AG04449 (cell line): ENCODE measurements at places on chromosomes 16 and 17.

DNA sequence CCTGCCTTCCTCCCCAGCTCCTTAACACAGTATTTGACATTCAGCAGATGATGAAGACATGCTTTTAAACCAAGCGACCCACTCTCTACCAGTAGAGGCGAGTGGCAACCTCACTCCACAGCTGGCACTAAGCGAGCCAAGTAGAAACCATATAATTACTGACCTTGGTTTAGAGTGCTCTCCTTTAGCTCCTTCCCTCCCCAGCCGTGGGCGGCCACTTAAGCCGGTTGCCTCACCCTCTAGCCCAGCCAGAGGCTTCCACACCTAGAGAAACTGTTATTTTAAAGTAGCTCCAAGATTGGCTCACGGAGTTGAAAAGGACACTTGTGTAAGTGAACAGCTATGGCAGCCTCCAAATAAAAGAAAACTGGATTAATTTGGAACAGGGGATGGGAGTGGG, 109.1 kb upstream of the CRHR1 start:
- DNase-seq: no peak

GRCh38 chr17:37041932-37042331, 93.2 kb downstream of the AATF start:
- no peak for DNase-seq

DNA sequence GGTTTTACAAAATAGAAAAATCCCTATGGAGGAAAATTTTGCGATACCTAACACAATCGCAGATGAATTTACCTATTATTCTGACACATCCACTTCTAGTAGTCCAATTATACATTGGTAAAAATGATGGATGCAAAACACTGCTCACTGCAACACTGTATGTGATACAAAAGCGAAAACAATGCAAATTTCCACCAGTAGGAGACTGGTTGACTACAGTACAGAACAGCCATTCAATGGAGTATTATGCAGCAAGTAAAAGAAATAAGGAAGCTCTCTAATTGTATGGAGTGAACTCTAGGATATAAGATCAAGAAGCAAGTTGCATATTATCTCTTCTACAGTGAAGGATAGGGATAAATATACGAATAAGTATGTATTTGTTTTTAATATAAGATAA, 48.5 kb downstream of the SETD6 start:
- no peak for DNase-seq

GRCh38 chr16:28130099-28131088, 66.9 kb upstream of the GSG1L start:
- no peak for DNase-seq

DNA sequence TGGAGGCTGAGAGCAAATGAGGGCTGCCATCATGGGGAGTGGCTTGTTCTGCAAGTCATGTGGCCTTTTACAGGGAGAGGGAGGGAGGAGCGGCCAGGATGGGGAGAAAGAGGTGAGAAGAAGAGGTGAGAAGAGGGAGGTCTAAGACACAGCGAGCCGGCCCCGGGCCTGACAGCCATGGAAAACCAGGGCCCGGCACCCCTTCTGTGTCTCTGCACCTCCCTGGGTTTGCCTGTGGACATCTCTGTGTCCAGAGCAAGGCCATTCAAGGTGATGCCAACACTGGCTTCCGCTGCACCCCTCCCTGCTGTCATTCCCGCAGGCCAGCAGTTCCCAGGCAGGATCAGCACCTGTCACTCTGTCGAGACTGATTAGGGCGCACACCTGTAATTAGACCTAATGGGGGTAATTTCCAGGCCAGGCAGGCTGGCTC, 75.6 kb downstream of the MGAT5B start:
- DNase-seq: no peak

DNA sequence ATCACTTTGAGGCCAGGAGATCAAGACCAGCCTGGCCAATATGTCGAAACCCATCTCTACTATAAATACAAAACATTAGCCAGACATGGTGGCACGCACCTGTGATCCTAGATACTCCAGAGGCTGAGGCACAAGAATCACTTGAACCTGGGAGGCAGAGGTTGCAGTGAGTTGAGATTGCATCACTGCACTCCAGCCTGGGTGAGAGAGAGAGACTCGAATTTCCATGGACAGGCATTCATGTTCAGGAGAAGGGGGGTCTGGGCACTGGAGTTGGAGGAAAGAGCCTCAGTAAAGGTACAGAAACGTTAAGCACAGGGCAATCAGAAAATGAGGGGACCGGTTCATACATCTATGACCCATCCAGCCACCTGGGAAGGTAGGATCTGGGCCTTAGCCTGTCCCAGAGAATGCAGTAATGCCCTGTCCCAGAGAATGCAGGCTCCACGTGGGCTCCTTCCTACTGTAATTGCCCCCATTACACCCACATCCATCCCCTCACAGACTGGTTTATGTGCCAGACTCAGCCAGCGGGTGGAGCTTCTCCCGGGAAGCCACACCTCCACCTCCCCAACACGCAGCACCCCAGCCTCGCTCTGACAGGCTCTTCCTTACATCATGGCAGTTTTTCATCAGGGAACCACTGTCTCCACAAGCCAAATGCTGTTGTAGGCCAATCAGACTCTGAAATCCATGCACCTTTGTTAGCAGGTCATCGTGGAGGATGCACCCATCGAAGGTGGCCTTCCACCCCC, 21.6 kb upstream of the ARL4D start:
- no peak for DNase-seq

- DNase-seq: no peak
Measured at GRCh38 chr16:19960183-19960582, 75.5 kb upstream of the GPRC5B start.

DNA sequence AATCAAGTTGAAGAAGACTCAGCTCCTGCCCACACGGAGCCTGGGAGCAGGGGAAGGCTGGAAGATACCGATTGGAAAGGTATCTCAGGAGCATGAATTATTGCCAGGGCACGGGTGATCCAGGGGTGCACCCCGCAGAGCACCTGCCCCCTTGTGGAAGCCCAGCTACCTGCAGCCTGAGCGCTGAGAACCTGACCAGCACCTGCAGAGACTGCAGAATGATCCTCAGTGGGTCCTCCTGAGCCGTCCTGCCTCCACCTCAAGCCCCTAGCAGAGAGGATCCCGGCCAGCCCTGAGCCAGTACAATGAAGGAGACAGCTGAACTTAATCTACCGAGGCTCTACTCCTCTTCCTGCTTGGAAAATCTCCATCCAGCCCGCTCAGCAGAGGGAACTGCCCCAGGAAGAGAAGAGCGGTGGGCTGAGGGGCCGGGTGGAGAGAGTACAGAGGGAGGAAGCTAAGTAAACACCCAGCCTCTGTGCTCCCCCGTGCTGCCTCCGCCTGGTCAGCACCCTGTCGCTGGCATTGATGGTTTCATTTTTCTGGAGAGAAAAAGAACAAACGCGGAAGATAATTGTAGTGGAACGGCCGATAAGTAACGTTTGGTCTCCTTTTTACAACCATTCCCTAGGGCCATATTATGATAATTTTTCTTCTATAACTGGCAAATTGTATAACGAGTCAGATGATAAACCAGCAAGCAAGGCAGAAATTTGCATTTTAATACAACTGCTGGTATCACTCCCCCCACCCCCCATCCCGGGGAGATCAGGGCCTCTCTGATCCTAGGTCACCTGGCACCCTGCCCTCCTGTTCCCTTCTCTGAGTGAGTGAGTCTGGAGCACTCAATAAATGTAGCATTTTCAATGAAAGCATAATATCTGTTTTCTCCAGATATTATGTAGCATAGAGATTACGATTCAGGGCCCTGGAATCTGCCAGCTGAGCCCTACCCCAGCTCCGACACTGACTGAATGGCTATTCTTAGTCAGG, 204.5 kb upstream of the RPL38 start:
- DNase-seq: no peak

GRCh38 chr17:2871720-2872119, 75.5 kb downstream of the RAP1GAP2 start:
- no peak for DNase-seq

DNA sequence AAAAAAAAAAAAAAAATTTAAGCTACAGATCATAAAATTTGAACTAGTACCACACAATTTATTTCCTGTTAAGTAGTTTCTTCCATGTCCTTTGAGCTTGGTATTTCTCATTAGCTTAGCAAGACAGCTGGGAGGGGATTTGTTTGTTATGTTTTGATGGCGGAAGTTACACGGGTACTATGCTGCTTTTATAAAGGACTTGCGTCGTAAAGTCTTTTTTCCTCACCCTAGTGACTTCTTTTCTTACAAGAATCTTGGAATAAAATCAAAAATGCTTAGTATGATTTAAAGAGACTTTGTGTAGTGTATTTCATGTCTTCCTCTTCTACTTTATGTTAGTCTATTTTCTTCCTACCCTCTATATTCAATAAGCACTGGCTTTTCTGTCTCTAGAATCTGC, 89.1 kb downstream of the NLK start:
- DNase-seq: peak; percentile 12

DNA sequence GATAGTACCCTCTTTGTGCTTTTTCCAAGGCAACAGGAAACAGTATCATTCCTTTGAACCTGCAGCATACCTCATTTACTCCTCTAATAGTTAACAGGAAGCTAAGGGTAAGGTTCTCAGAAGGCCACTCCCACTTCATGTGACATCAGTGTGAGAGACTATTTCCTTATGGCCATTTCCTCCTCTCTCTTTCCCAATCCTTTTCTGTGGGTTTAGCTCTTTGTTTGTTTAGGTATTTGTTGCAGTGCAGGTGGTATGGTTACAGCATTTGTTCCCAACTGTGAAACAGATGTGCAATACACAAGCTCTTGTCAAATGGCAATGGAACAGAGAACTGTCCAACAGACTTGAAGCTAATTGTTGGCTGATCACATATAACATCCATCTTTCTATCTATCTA, 14.7 kb downstream of the TMC5 start:
- DNase-seq: no peak

DNA sequence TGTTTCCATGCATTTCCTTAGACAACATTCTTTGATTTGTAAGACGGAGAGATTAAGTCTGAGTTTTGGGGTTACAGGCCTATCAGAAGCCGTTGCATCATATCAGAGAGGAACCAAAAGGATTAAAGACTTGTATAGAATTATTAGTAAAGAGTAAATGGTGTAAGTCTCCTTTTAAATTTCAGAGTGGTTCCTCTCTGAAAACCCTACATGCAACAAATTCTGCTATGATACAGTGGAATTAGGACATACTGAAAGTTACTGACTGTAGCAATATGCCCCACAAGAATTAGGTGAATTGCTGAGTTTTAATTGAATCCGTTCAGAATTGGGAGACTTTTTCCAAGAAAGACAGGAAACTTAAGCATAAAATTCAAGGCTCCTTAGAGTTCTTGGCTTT, 221.6 kb downstream of the FTO start:
- no peak for DNase-seq

- no peak for DNase-seq
Measured at GRCh38 chr17:8190506-8190905, 526 bp upstream of the BORCS6 start.

GRCh38 chr16:391885-392335, 5.1 kb upstream of the NME4 start:
- DNase-seq: no peak

DNA sequence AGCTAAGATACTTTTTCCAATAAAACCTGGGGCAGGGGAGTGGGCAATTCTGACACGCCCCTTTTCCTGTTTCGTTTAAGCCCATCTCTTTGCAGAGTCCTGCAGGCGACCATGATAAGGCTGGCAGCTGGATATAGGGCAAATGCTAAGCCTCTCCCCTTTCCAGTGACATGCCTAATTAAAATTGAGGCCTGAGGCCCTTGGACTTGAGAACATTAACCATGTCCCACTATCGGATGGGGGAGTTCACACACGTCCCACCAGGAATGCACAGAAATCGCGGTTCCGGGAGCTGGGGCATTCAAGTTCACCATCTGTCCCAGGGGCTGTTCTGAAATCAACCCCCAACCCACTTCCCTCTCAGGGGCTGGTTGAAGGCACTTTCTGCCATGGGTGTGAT, 109.2 kb upstream of the FOXF1 start:
- no peak for DNase-seq

DNA sequence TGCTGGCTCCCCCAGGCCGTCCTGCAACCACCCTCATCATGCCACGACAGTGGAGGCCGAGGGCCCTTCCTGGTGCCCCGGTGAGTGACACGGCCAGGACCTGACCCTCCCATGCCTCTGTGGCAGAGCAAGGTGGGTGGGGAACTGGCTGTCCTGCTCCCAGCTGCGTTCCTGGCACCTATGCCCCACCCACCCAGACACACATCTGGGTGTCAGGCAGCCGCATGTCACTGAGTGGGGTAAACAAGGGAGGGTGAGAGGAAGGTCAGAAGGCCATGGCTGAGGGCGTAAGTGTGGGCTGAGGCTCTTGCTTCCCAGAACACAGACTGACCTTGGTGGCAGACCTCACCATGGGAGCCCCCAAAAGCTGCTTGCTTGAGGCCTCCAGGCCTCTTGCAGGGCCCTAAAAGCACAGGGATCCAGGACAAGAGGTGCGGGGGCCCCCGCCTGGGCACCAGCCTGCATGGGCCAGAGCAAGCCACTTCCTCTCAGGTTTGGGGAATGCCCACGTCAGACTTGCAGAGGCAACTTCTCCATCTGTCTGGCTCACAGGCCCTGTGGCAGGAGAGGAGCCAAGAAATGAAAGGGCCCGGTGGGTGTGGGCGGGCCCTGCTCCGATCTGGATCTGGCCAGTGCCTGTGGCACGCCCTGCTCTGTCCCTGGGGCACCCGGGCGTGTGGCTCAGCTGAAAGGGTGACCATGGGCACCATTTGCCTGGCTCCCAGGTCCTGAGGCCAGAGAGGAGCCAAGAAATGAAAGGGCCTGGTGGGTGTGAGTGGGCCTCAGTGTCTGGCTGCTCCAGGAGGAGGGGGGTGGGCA, 3.9 kb upstream of the CCDC57 start:
- DNase-seq: peak; percentile 40
